ENCODE measurements at places on chromosomes 11 and 22. TPM values are rescaled to one million over a fixed set of nuclear protein-coding genes. Genes with fewer than 3 reads are reported as not detected.

CARD18 gene
- total RNA-seq, result not detected

SYT8 gene
- 0.82 TPM for total RNA-seq

LDHAL6A gene
- not detected for total RNA-seq

MIAT gene
- 0.72 TPM for total RNA-seq

POTEH gene
- not detected for total RNA-seq

PHOX2A gene
- total RNA-seq, result not detected

PANX2 gene
- 0.90 TPM for total RNA-seq

APOA4 gene
- total RNA-seq, result not detected

MFRP gene
- total RNA-seq, result 0.08 TPM

DNA sequence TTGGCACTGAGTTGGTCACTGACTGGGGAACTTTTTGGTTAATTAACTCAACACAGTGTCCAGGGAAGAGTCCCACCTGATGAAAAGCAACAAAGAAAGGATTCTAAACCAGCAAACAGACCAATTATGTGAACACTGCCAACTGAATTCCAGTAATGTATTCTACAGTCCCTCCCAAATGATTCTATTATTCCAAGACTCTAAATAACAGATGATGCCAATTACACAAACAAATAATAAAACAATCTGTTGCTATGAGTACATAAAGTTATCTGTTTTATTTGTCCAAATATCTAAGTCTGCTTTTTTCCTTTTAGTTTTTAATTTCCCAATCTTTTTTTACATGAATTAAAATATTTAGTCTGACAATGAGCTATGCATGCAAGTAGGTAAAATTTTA, 98.3 kb upstream of the TP53AIP1 start:
- no peak for DNase-seq

DNA sequence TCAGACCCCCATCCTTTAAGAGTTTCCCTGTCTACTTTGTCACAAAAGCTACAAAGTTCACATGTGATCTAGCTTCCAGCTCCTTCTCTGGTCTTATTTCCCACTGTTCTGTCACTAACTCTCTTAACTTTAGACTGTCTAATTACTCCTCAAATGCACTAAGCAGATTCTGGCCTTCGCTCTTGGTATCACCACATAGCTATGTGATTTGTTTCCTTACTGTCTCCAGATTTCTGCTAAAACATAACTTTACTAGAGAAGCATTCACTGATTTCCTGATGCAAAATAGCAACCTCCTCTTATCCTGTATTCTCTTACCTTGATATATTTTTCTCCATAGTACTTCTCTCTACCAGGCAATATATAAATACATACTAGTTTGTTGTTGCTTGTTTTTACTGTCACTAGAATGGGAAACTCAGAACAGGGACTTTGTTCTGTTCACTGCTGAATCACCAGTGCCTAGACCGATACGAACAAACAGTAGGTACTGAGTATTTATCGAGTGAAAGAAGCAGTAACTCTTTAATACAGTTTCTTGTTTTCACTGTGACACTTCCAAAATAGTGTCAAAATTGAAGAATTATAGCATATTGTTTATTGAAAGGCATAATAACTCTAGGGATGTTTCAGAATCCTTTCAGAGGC, 205.6 kb downstream of the DDX10 start:
- DNase-seq, result peak; percentile 73

GRCh38 chr11:44766972-44767278, 40.2 kb downstream of the TSPAN18 start:
- peak; percentile 37 for DNase-seq

DNA sequence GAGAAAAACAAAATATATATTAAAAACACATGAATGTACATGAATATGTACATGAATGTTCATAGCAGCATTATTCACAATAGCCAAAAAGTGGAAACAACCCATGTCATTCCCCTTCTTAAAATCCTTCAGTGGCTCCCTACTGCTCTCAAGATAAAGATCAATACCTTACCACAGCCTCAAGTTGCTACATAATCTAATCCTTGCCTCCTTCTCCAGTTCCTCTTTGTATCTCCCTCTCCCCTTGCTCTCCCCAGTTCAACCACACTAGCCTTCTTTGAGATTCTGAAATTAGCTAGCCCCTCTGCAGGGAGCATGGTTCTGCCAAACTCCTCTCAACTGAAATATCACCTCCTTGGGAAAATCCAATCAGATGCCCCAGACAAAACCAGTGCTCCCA, 28.1 kb downstream of the MTMR2 start:
- DNase-seq, result no peak

- DNase-seq, result no peak
These were observed 99.9 kb upstream of the GUCY1A2 start for GRCh38 chr11:107118025-107118720.

DNA sequence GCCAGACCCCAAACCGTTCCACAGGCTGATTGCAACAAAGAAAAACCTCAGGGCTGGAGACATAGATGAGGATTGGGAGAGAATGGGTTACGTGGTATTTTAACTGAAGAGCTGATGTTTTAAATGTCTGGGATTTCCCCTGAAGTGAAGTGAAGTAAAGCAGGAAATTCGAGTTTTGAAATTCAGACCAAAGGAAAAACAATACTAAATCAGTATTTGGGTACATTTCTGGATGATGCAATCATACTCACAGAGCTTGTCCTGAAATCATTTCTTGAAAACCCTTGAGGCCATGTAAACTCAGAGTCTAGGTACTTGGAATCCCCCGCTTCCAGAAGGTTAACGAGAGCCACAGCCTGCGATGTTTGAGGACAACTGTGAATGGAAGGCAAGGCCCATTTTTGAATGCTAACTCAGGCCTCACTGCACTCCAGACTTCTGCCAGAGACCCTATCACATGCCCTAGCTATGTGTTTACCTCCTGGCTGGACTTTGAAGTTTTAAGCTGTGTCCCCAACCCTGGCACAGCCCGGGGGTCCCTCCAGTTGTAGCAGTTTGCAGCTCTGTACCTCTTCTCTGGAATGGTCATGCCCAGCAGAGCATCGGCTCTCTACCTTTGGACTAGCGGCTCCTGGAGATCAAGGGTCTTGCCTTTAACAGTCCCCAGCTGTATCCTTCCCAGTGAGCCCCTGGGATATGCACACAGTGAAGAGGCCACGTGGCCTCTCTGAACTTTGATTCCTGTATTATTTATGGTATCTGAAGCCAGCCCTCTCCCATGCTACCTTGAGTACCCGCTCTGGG, 5.4 kb upstream of the FTH1 start:
- DNase-seq, result peak; percentile 97

DNA sequence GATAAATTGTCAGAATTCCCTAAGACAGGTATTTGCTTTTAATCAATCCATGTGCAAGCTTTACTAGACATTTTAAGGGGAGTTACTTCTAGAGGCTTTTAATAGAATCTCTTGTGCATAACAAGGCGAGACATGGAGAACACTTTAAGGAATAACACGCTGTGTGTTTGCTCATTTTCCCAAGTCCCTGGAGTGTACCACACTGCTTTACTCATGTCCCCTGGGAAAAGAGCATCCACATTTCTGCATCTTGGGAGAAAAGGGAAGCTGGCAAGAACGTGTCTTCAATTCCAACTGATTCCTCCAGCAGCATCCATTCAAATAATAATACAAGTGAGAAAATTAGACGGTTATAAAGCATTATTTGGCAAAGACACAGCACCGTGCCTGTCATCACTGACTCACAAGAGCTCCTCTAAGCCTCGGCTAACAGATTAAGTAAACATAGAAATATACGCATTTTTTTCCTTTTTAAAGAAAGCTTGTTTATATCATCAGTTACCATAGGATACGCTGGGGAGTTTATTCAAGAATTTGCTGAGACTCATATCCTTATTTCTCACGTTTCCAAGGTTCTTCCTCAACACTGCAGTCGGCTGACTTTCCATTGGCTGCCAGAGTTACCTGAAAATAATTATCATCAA, 121.5 kb downstream of the CD44 start:
- DNase-seq, result peak; percentile 81

DNA sequence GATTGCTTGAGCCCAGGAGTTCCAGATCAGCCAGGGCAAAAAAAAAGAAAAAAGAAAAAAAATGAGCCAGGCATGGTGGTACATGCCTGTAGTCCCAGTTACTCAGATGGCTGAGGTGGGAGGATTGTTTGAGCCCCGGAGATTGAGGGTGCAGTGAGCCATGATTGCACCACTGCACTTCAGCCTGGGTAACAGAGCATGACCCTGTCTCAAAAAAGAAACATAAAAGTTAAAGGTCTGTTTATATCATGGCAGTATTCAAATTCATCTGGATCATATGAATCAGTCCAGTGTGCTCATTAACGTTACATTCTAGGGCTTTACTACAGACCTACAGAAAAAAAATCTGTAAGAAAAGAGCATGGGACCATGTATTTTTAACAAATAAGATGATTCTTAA, 13.9 kb downstream of the HSD17B12 start:
- no peak for DNase-seq

GRCh38 chr11:93623920-93624319, 37.6 kb upstream of the CEP295 start:
- DNase-seq, result no peak
